Stomach (tissue), 19 donors: ENCODE measurements at places on chromosomes 7 and 10. TPM values are rescaled to one million over a fixed set of nuclear protein-coding genes. Genes with fewer than 3 reads are reported as not detected.

The DGKI gene
- total RNA-seq = not detected

The MSANTD7 gene
- total RNA-seq = under 0.01 TPM

The CALHM3 gene
- not detected for total RNA-seq

DNA sequence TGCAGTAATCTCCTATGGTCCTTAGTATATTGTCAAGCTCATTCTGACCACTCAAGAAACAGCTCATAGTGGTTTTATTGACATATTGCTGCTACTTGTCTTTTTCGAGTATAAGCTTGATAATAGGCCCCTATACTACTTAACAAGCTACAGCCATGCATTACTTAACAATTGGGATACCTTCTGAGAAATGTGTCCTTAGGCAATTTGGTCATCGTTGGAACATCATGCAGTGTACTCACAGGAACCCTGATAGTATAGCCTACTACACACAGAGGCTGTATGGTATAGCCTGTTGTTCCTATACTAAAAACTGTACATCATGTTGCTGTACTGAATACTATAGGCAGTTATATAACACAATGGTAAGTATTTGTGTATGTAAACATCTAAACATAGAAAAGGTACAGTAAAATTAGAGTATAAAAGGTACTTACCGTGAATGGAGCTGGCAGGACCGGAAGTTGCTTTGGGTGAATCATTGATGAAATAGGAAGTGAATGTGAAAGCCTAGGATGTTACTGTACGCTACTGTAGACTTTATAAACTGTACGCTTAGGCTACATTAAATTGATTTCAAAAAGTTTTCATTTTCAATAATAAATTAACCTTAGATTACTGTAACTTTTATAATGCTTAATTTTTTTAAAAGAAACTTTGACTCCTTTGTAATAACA is 160.9 kb downstream of the LRRC4 start:
- DNase-seq = no peak

DNA sequence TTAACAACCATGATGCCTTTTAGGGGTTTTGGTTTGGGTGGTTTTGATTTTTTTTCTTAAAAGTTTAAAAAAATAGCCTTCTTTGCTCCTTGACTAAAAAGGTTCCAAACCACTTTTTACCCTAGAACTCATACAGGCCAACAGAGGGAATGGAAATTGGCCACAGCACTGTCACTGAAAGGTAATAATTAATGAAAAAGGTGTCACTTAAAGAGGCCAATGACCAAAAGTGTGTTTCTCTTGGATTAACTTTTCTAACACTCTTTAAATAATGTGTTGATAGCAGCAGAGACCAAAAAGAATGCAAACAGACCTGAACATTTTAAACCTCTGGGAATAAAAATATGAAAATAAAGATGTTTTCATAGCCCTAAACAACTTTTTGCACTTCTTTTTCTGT is 221.1 kb upstream of the TCF7L2 start:
- no peak for DNase-seq
